ENCODE measurements at places on chromosomes 12 and 14.

GRCh38 chr12:11962860-11963259 lies 107.9 kb upstream of the BCL2L14 start:
- no peak for DNase-seq

DNA sequence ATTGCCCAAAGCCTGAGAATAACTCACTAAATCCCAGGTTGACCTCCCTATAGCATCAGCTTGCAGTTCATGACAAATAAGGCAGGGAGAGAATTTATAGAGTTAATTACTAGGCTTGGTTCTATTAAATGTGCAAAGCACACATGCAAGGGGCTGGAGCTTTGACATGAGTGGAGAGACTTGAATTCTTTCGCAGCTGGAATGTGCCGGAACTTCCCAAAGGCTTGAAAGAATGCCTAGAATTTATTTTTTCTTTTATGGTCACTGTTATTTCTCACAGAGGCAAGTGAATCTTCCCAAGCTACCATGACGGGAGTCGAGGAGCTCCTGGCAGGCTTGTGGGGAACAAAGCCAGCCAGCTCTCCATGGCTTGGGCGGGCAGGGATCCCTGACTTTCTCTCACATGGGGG lies 95.5 kb upstream of the USP44 start:
- DNase-seq: peak; percentile 84

- no peak for DNase-seq
Observed at GRCh38 chr14:70893062-70893845, 14.0 kb upstream of the PCNX1 start.

- DNase-seq: peak; percentile 70
Observed at GRCh38 chr12:15855646-15856045, 26.5 kb upstream of the STRAP start.

GRCh38 chr12:104456417-104456949 lies at the start of gene CHST11:
Gene CHST11, plus strand, starts transcription at chr12:104456948.
- peak; percentile 79 for DNase-seq

DNA sequence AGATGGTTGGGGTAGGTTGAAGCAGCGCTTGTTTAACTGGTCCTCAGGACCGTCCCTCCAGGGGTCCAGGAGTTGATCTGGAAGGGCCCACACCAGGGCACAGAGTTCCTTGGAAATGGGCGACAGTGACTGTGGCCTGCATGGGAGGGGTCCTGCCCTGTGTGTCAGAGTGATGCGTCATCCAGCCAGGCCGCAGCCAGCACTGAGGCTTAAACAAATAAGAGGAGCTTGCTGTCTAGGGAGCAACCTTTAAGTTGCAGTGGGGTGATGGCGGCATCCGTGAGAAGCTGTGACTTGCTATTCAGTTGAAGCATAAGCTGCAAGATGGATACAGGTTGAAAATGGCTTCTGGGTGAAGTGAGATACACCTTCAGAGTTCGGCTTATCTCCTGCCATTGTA lies 20.2 kb downstream of the DCAF4 start:
- DNase-seq: peak; percentile 69

GRCh38 chr14:55482936-55483605 lies 42.7 kb upstream of the TBPL2 start:
- no peak for DNase-seq

Data from IMR-90 (cell line).